ENCODE measurements at places on chromosomes 1 and 21. TPM values are rescaled to one million over a fixed set of nuclear protein-coding genes. Genes with fewer than 3 reads are reported as not detected.

The GBP5 gene
- 1.4 TPM for total RNA-seq

The GJA8 gene
- total RNA-seq, result not detected

The BATF3 gene
- total RNA-seq, result 10.0 TPM

The KLHDC9 gene
- total RNA-seq, result 14.1 TPM

The TRNAU1AP gene
- 33.0 TPM for total RNA-seq

The NPHS2 gene
- not detected for total RNA-seq

The FMO4 gene
- 4.3 TPM for total RNA-seq

The WLS gene
- total RNA-seq, result 188 TPM

The DONSON gene
- 7.2 TPM for total RNA-seq

The CELSR2 gene
- 10.8 TPM for total RNA-seq

The PDXK gene
- 26.0 TPM for total RNA-seq

- no peak for DNase-seq
Measured at GRCh38 chr1:85404408-85404807, 60.6 kb downstream of the DDAH1 start.

DNA sequence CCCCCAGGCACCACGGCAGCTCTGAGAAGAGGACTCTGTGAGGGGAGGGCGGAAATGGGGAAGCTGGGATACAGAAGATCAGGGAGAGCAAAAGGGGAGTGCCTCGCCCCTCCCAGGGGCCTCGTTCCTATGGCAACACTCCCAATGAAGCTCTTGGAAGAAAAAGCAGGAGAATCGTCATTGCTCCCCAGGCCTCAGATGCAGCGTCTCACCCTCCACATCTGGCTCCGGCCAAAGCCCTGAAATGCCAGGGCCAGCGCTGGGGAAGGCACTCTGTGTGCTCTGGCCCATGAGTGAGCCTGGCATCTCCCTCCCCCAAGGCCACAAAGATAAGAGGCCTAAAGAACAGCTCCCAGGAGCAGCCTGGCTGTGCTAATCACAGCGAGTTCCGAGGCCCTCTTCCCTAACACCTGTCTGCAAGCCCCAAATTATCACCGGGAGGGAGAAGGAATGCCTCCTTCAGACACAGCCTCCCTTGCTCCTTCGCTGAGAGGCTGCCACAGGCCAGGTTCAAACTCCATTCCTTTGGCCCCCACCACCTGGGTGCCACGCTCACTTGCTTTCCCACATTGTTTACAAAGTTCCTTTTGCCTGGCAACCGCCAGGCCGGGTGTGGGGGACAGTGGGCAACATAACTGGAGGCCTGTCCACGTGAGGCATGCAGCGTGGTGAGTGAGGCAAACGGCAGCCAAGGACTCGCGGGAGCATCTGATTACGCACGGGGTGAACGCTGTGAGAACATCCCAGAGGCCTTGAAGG, 27.8 kb downstream of the ECE1 start:
- peak; percentile 97 for DNase-seq

DNA sequence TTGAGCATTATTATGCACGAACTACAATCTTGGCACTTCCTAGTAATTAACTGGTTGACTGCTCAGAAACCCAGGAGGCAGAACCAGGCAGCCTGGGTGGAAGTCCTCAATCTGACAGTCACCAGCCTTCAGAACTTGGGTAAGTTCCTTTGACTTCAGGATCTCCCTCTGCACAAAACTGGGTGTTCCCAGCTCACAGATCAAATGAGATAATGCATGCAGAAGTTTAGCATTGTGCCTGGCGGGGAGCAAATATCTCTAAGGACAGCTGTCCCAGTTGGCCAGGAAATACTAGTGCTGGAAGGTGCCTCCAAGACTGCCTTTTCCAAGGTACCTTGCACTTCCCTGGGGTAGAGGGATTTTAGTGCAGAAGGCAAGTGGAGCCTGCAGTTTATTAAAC, 294.8 kb downstream of the PCP4 start:
- DNase-seq, result no peak

GRCh38 chr1:219049501-219049900, 124.2 kb upstream of the LYPLAL1 start:
- DNase-seq, result no peak

GRCh38 chr1:246564839-246565750, 966 bp downstream of the TFB2M start:
- no peak for DNase-seq

DNA sequence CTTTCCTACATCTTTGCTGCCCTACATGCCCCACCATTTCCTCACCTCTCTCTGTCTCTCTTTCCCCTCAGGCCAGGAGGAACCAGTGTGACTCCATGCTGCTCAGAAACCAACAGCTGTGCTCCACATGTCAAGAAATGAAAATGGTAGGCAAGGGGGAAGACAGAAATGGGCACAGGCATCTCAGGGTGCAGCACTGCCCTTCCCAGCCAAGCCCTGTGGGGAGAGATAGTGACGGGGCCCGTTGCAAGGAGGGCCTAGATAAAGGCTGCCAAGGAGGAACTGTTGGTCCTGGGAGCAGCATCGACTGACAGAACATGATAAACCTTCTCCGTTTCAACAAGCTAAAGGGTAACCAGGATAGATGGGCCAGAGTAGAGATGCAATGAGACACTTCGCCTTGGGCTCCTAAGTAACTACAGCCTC, 12.5 kb upstream of the PIGC start:
- no peak for DNase-seq

DNA sequence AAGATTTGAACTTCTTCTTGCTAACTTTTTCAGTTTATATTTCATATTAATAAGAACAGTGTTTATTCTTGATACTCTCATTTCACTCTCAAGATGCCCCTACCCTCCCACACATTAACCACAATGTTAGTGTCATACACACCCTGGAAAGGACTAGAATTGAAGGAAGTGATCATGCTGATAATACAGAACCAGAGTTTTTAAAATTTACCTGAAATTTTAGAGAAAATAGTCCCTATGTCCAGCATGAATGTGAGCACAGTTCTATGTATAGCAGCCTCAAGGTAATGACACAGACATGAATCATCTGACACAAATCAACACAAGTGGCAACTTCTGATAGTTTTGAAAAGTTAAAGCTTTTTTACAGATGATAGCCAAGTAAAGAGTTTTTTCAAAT, 26.0 kb downstream of the RGS1 start:
- DNase-seq, result no peak

DNA sequence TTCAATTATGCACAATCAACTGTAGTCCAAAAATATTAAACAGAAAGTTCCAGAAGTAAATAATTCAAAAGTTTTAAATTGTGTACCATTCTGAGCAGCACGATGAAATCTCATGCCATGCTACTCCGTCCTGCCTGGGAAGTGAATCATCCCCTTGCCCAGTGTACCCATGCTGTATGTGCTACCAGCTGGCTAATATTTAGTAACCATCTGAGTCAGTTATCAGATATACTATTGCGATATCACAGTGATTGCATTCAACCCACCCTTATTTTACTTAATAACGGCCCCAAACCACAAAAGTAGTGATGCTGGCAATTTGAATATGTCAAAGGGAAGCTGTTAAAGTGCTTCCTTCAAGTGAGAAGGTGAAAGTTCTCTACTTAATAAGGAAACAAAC, 56.2 kb downstream of the EVI5 start:
- no peak for DNase-seq

GRCh38 chr1:198304431-198304830, 147.6 kb downstream of the NEK7 start:
- no peak for DNase-seq

GRCh38 chr1:229164836-229165735, 105.8 kb upstream of the RAB4A start:
- DNase-seq, result no peak

DNA sequence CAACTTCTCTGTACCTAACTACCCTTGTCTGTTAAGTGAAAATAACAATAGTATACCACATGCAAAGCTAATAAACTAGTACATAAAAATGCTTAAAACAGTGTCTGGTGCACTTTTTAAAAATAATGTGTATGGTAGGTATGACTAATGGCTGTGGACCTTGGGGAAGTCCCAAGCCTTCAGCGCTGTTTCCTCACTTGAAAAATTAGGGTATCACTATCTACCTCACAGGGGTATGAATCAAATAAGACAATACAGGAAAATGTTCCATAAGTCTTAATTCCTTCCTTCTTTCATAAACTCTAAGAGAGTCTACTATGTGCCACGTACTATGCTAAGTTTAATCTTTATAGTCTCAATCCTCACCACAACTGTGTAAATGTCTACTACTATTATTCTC, 32.0 kb downstream of the EGLN1 start:
- DNase-seq, result no peak

- no peak for DNase-seq
Measured at GRCh38 chr1:232699814-232700213, 69.9 kb upstream of the SIPA1L2 start.

DNA sequence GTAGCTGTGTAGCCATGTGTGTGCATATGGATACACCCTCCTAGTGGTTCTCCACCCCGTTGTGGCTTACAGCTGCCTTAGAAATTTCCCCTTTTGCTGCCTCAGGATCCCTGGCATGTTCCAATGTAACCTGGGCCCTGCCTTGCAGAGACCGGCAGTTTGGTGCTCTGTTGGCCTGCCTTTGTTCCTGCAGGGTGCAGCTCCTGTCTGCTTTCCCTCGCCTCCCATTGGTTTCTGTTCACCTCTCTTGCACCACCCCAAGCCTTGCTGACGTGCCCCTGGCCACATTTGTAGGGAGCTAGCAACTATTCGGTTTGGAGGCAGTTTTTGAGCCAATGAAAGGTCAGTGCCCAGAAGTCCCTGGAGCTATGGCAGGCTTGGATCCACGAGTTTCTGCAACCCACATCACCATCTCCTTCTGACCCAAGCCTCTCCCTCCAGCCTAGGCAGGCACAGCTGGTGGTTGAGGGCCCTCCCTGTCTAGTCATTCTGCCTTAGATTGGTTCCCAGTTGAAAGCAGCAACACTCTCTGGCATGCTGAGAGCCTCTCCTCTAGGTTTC, 54.9 kb downstream of the MAB21L3 start:
- no peak for DNase-seq

GRCh38 chr1:82540006-82540405, 739.3 kb downstream of the ADGRL2 start:
- no peak for DNase-seq

- DNase-seq, result peak; percentile 67
Measured at GRCh38 chr1:115314092-115314491, 24.0 kb downstream of the NGF start.

GRCh38 chr1:182587093-182587492, 2.0 kb downstream of the RNASEL start:
- DNase-seq, result no peak

DNA sequence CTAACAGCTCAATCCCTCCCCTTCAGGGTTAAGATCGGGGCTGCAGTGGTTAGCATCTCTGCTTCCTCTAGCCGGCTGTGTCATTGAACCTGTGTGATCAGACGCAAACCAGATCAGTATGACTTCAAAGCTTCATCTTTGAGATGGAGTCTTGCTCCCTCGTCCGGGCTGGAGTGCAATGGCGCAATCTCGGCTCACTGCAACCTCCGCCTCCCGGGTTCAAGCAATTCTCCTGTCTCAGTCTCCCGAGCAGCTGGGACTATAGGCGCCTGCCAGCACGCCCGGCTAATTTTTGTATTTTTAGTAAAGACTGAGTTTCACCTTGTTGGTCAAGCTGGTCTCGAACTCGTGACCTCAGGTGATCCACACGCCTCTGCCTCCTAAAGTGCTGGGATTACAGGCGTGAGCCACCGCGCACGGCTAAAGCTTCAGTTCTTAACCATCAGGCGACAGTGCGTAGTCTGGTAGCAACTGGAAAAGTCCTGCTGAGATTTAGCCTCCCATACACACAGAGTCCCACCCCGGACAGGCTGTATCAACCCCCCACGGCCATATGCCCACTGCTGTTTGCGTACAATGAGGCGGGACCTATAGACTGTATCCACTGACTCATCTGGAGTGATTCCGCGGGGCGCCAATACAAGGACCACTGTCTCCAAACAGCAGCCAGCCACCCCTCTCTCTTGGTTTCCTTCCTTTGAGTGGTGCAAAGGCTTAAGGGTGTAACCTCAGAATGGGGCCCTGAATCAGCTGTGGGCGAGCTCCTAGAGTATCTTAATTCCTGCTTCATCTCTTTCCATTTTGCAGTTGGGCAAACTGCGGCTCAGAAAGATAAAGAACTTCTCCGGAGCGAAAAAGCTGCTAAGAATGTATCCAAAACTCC, 23.3 kb downstream of the CELA3A start:
- peak; percentile 82 for DNase-seq

DNA sequence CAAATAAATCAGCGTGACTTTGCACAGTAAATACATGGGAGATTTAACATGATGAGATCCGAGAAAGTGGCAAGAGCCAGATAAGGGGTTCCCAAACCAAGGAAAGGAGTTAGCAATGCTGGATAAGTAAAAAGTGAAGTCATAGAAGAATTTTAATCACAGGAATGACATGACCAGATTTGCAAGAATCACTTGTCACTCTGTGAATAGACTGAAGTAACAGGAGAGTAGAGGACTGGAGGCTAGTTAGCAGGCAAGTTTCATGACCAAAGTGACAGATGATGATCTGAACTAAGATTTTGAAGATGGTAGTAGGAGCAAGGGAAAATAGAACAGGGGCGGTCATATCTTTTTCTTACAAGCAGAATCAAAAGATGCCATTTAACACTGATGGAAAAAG, 8.4 kb downstream of the CFH start:
- DNase-seq, result no peak

DNA sequence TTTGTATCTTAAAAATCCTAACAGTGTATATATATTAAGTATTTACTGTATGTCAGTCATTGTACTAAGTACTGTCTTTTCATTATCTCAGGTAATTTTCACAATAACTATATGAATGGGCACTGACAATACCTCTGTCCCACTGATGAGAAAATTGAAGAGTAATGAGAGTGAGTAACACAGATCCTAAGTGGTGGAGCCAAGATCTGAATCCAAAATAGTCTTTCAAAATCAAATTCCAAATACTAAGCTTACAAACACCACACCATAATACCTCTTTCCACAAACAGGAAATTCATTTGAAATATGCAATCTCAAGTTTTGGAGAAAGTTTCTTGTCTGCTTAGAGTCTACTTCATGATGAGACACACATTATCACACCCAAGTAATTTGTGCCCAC, 105.9 kb upstream of the EDEM3 start:
- DNase-seq, result no peak

GRCh38 chr1:27348861-27349783, 7.3 kb downstream of the SYTL1 start:
- no peak for DNase-seq

DNA sequence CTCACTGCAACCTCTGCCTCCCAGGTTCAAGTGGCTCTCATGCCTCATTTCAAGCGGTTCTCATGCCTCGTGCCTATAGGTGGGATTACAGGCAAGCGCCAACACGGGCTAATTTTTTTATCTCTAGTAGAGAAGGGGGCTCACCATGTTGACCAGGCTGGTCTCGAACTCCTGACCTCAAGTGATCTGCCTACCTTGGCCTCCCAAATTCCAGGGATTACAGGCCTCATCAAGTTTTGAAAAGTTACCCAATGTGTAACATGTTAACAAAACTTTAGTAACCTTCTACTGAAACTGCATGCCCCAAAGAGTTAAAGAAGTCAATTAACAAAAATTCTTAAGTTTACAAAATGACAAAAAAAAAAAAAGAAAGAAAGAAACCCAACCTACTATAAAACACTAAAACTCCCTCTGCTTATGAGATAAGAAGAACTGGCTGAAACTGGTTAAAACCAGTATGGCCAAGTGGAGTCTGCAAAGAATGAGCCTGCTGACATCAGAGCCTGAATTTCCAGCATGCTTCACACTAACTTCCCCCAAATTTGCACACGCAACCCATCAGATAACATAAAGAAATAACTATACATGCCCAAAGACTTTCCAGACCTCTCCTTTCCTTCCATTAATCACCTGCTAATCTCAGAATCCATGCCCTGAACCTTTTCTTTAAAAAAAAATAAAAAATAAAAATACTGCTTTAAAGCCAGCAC, 25.5 kb upstream of the PSMG1 start:
- DNase-seq, result no peak
